ENCODE measurements at places on chromosomes 16 and 17.
A peak's percentile ranks its signal among the peaks of the same experiment; 100 is the strongest.

- no peak for DNase-seq
These were observed 34.9 kb upstream of the LGALS9 start for GRCh38 chr17:27596096-27596495.

- DNase-seq: no peak
These were observed 5.8 kb upstream of the DHRS13 start for GRCh38 chr17:28908640-28909167.

DNA sequence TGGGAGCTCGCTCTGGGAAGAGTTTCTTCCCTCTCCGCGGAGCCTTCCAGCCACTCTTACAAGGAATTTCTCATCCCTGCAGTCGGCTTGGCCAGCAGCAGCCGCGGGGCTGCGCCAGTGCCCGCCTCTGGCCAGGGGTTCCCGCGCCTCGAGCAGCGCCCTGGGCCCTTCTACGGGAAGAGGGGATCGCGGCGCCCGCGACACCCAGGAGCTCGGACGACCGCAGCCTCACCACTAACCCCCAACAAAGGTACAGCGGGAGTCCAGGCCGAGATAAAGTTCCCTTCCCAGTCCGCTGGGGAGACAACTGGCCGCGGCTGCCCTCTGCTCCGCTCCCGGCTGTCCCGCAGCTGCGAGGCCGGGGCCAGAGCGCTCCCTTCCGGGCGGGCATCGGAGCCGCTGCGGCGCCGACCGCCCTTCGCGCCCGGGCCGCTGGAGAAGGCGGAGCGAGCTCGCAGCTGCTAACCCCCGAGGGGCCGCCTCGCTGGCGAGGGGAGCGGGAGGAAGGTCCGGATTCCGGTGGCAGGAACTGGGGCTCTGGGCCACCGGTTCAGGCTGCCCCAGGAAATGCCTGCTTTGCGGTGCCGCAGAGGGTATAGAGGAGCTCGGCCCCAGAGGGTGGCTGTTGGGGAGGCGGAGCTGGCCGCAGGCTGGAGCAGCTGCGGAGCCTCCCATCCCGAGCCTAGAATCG is 3.6 kb upstream of the HS3ST3B1 start:
- DNase-seq: no peak

DNA sequence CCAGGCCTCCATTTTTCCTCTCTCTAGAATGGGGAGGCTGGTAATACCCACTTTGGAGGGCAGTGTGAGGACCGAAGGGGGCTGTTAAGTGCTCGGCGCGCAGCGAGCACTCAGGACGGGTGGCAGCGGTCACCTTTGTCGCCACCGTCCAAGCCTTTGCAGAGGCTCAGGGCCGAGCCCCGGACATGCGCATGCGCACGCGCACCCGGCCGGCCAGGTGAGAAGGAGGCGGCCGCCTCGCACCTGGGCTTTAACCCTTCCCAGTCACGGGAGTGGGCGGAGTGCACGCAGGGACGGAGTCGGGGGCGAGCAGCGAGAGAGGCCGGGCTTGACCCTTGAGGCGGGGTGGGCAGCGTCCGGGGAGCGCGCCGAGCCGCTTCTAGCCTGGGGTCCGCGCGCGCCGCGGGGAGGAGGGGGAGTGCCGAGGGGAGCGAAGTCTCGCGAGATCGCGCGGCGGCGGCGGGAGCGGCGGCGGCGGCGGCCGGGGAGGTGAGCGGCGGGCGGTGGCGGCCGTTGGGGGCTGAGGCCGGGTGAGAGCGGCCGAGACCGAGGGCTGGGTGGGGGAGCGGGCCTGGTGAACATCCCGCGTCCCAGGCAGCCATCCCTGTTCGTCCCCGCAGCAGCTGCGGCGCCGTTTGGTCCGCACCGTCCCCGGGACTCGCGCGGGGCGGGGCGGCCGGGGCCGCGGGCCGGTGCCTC is at the start of gene MRTFB:
MRTFB (plus strand) TSS at position 443 of the 699 bp plus-strand sequence. CDS start 69,288 bp downstream, outside the sequence.
- peak; percentile 68 for DNase-seq

- peak; percentile 83 for DNase-seq
These were observed 432 bp downstream of the ZNF276 start for GRCh38 chr16:89721546-89722391.

GRCh38 chr17:28112181-28112580 is 69.7 kb downstream of the NLK start:
- no peak for DNase-seq

DNA sequence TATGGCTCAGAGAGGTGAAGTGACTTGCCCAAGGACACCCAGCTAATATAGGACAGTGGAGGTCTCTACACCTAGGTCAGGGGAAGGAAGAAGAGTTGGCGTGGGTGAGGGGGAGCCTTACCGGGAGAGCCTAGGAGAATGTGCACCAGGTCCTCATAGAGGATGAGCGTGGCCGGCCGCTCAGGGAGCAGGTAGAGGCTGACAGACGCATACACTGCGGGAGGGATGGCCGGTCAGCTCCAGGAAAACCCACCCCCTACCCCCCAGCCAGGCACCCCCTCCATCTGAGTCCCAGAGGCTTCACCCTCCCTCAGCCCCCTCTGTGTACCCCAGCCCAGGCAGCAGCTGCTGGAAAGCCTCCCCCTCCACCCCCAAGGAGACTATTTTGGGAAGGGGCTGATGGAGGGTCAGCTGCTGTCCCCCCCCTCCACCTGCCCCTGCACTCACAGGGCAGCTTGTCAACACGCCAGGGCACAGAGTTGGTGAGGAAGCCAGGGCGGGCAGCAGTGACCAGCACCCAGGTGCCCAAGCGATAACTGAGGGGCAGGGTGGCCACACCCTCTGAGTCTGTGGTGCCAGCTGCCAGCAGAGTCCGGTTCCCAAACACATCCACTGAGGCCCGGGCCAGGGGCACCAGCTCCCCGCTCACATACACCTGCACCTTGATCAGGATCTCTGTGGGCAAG is 4.1 kb downstream of the FAM171A2 start:
- no peak for DNase-seq

- no peak for DNase-seq
These were observed 14.1 kb downstream of the CEP131 start for GRCh38 chr17:81208651-81209050.

- DNase-seq: no peak
These were observed 287.3 kb upstream of the CCL2 start for GRCh38 chr17:33967608-33968349.

GRCh38 chr17:42253578-42253977 is 22.6 kb downstream of the STAT5B start:
- no peak for DNase-seq

GRCh38 chr17:4475001-4475400 is 23.7 kb upstream of the SPNS2 start:
- DNase-seq: no peak

DNA sequence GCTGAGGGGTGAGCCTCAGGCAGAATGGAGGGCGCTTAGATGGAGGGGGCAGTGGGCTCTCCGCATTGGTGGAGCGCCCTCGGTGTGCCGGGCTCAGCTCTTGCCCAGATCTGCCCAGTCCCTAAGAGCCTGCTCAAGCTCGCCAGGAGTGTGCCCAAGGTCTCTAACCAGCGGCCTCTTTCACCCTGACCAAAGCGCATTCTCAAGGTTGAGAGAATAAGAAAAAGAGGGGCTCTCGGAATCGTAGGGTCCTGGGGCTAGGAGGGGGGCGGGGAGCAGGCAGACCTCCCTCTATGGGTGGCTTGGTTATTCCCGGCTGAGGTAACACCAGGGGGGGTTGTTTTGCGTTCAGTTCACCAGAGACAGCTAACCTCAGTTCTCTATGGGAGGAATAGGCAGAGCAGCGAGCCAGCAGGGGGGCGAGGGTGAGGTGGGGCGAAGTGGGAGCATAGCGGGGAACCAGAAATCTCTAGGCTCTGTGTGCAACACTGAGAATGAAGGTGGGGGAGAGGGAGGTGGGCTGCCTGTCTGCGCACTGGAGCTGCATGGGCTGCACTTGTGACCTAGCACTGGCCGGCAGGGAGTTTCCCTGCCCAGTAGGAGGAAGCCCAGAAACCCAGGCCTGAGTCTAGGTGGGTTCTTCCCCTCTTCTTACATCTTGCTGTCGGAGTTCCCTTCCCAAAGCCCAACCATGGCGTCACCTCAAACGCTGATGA is 3.0 kb downstream of the TMEM132E start:
- no peak for DNase-seq

- no peak for DNase-seq
These were observed 28.4 kb upstream of the EIF1 start for GRCh38 chr17:41660221-41660711.

GRCh38 chr17:14157822-14158221 is 78.8 kb downstream of the CDRT15 start:
- DNase-seq: no peak

- no peak for DNase-seq
These were observed 1333.1 kb downstream of the CDH8 start for GRCh38 chr16:60703096-60703495.

DNA sequence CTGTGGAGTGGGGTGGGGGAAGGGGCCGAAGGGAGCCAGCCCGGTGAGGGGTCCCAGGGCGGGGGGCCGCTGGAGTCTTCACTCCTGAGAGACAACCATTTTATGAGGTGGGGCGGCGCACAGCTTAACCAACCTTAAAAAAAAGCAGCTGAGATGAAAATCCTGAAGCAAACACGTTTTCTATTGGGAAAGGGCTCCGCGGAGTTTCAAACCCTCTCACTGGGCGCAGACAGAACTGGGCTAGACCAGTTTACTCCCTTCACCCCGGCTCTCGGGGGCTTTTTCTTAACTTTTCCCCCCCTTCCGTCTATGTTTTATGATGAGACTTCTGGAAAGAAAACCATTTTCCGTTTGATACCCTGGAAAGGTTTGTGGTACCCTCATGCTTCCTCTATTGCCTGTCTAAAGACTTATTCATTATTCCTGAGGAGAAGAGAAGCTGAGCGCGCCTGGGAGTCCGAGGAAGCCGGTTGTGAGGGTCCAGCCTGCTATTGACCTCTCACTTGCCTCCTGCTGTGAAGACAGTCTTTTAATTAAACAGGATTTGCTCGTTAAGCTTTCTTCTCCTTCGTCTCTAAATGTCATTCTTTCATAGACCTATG is 482 bp upstream of the SSH2 start:
- no peak for DNase-seq

DNA sequence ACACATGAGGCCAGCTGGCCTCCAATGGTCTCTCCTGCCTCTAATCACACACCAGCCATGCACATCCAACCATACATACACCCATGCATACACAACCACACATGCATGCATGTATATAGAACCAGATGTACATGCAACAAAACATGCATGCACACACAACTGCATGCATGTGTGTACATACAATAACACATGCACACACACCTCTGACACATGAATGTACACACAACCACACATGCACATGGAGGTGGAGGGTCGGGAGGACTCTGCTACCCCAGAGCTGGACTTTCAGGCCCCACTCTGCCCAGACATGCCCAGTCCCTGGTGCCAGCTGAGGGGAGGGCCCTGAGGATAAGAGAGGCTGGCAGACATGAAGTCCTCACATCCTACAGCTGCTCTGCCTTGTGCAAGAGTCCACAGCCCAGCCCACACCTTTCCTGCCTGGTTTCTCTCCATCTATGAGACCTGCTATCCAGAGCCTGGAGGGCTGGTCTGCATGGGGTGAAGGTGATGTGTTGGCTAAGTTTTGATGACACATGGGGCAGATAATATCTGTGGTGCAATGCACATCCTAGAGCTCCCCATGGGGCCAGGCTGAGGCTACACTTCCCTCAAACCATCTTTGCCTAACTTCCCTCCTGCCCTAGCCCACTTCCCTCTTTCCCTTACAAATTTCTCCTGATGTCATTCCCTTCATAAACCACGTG is 50.9 kb upstream of the SDK2 start:
- DNase-seq: no peak

DNA sequence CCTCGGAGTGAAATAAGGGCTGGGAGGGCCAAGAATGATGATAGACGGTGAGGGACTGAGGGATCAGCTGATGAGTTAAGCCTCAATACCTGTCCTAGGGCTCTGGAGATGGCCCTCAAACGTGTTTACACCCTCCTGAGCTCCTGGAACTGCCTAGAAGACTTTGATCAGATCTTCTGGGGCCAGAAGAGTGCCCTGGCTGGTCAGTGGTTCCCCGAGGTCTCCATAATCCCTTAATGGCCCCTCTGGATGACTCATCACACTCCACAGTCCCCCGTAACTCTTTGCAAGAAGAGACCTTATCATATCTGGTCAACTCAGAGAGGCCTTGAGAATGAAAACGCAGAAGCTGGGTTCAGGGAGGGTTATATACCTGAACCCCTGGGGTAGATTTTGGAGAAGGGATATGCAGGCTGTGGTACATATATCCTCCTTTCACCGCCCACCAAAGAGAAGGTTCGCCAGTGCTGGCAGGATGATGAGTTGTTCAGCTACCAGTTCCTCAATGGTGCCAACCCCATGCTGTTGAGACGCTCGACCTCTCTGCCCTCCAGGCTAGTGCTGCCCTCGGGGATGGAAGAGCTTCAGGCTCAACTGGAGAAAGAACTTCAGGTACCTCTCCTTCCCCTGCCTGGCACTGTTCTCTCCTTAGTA is 3.1 kb downstream of the ALOX12 start:
- DNase-seq: no peak

GRCh38 chr17:40358323-40359038 is 6.1 kb downstream of the GJD3 start:
- DNase-seq: peak; percentile 78

GRCh38 chr16:685967-686366 is 1.8 kb upstream of the JMJD8 start:
- no peak for DNase-seq

DNA sequence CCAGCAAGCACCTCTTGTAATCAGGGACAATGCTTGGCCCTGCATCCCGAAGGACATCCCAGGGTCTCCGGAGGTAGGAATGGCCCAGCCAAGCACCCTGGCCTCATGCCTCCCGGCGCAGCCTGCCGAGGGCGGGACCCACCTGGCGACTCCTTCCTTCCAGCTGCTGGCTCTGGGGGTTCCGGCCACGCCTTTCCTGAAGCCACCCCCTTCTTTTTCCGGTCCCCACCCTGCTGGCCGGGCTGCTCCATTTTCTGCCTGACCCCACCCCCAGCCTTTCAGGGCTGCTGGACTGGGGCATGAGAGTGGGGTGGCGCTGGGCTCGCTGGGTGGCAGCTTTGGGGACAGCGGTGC is 22.5 kb upstream of the CIBAR2 start:
- no peak for DNase-seq

DNA sequence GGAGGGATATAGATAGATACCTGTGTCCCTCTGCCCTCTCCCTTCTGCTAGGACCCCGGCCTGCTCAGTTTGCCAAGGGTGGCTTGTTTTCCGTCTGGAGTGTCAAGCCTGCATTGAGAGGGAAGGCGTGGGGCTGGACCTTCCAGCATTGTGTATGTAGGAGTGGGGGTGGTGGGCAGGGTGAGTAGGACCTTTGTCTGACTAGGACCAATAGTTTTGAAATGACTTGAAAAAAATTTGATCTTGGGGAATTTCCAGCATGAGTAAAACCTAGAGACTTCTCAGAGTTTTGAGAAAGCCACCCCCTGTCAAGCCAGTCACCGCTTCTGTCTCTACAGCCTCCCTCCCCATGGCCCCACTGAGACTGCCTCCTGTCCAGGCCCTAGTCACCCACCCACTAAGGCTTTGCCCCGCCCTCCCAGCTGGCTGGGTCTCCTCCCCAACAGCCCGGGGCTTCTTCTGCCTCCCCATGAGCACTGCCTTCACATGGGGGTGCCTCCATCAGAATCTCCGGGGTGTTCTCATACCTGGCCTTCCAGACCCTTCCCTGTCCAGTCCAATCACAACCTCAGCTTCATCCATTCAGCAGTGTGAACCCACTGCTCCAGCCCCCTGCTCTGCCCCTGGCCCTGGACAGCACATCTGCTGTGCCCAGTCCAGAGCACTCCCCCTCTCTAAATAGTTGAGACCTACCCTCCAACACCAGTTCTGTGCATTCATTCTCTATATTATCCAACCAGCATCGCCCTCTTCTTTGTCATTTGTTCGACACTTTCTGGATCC is 207.0 kb downstream of the MSI2 start:
- no peak for DNase-seq

All from stimulated activated CD8-positive, alpha-beta memory T cell treated with anti-CD3 and anti-CD28 coated beads, Interleukin-12 subunit alpha, Interleukin-12 subunit beta, amount 100 ng/mL, for 4 hours (primary cell).